ENCODE measurements at places on chromosomes 4 and X. TPM values are rescaled to one million over a fixed set of nuclear protein-coding genes. Genes with fewer than 3 reads are reported as not detected.

DNA sequence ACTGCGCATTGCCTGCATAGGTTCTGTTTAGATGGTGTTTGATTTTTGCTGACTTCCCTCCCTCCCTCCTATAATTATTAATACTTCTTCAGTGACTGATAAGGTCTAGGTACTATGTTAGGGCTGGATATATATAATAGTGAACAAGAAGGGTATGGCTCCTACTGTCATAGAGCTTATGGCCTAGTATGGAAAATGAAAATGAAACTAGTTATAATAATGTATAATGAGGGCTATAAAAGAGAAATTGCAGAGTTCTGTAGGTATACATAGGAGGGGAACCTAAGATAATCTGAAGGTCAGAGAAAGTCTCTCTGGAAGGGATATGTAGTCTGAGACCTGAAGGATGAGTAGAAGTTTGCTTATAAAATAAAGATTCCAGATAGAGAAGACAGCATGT lies 102.1 kb downstream of the DCK start:
- DNase-seq: no peak

GRCh38 chr4:82510216-82510615 lies 51.6 kb downstream of the TMEM150C start:
- no peak for DNase-seq

GRCh38 chrX:54794028-54794427 lies 4.0 kb downstream of the ITIH6 start:
- DNase-seq: no peak

GRCh38 chr4:121308828-121309227 lies 72.0 kb downstream of the QRFPR start:
- DNase-seq: no peak

- DNase-seq: no peak
Measured at GRCh38 chrX:19625612-19626011, 110.3 kb upstream of the MAP3K15 start.

- DNase-seq: no peak
Measured at GRCh38 chr4:3234171-3235029, 14.6 kb upstream of the MSANTD1 start.

DNA sequence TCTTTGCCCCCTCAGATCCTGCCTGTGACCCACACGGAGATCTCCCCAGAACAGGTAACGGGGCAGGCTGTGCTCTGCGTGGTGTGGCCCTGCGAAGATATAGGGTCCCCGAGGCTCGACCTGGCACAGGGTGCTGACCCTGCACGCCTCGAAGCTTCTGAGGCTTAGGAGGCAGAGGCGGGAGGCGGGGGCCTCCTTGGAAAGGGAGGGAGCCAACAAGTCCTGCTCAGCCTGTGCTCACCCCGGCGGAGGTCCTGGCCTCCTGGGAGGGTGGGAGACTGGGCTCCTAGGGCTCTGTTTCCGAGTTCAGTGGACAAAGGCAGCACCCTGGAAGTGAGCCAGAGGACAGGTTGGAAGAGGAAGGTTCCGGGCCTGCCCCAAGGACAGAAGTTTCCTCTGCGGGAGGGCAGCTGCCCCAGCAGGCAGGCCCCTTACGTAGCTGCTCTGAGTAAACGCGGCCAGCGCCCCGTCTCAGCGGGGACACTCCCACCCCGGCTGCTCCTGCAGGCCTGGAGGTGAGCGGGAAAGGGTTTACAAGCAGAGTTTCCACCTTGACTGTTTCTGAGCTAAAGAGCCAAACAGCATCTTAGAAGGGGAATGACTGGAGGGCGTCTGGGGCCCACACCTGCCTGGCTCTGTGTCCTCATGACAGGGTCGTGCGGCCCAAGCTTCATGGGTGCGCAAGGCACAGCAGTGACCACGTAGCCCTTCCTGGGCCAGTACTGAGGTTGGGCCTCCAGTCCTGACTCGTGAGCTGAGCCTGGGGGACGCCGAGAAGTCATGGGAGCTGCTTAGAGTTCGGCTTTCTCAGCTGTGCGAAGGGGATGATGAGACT lies 16.1 kb downstream of the TMEM175 start:
- DNase-seq: no peak

GRCh38 chr4:158873795-158874401 lies 105.1 kb downstream of the FNIP2 start:
- DNase-seq: no peak

GRCh38 chrX:129043138-129043537 lies 480.2 kb downstream of the SMARCA1 start:
- no peak for DNase-seq

DNA sequence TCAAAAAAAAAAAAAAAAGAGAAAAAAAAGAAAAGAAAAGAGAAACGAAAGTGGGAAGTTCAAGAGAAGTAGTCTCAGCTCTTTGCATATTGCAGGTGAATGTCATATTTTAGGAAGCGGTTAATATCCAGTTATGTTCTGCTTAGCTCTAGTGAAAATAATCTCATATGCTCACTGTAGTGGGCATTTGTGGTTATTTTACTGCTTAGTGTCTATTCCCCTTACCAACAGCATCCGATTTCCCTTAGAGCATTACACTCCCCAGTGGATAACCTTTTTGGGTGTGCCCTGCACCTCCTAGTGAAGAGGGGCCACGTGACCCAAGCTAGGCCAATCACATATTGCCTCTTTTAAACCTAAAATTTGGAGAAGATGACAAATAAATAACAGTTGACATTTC lies 111.2 kb upstream of the ZNF827 start:
- DNase-seq: no peak

DNA sequence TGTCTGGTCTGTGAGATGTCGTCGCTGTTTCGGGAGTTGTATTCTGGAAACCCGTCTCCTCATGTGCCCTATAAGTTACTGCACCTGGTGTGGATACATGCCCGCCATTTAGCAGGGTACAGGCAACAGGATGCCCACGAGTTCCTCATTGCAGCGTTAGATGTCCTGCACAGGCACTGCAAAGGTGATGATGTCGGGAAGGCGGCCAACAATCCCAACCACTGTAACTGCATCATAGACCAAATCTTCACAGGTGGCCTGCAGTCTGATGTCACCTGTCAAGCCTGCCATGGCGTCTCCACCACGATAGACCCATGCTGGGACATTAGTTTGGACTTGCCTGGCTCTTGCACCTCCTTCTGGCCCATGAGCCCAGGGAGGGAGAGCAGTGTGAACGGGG lies 1.4 kb downstream of the USP27X start:
- no peak for DNase-seq

Gene ZRSR2
- total RNA-seq: 5.2 TPM

Gene GAGE12C
- total RNA-seq: not detected

Gene TMEM154
- 1.7 TPM for total RNA-seq

Gene FGF13
- total RNA-seq: 18.8 TPM

Gene HTR2C
- total RNA-seq: 2.4 TPM

Gene LDB2
- total RNA-seq: 89.1 TPM

Gene MAGEA12
- total RNA-seq: 0.27 TPM
